Uterus (tissue), 4 donors: ENCODE measurements at places on chromosomes 2 and 18. TPM values are rescaled to one million over a fixed set of nuclear protein-coding genes. Genes with fewer than 3 reads are reported as not detected.

The UGT1A5 gene
- not detected for total RNA-seq

- no peak for DNase-seq
Observed at GRCh38 chr2:127678531-127678930, 3.2 kb upstream of the LIMS2 start.

- no peak for DNase-seq
Observed at GRCh38 chr18:47585914-47586313, 334.5 kb upstream of the SKOR2 start.

The SF3B1 gene
- 618 TPM for total RNA-seq

GRCh38 chr18:53864770-53865169 lies 359.7 kb downstream of the MBD2 start:
- DNase-seq = no peak

GRCh38 chr2:27622921-27623384 lies 5.9 kb downstream of the CCDC121 start:
- no peak for DNase-seq

The FSIP2 gene
- under 0.01 TPM for total RNA-seq
